Progenitor cell of endocrine pancreas (in vitro differentiated cells): ENCODE measurements at places on chromosomes 1 and 21. TPM values are rescaled to one million over a fixed set of nuclear protein-coding genes. Genes with fewer than 3 reads are reported as not detected.

The IPO13 gene
- total RNA-seq: 34.6 and 35.8 TPM in 2 replicates

The KCNE2 gene
- total RNA-seq: 0.55 and 0.58 TPM in 2 replicates

The HES3 gene
- not detected in 2 replicates for total RNA-seq

DNA sequence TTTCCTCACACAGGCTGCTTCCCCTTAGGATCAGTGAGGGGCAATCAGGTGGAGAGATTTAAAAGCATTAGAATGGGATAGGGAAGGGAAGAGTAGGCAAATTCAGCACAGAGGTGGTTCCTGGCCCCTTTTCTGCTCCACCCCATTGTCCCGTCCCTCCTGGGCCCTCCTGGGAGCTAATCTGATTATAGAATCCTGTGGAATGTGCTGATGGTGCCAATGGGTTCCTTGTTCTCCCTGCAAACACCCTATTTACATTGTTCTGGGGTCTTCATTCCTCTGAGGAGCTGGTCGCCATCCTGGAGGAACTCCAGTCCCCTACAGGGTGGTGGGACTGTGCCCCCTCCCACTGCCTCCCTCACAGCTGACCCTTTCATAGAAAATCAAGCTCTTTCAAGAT, 34.4 kb upstream of the LRP8 start:
- DNase-seq: no peak
- H3K27me3 ChIP-seq: peaks cover 12% of the 10 kb centered on the region
- no peak overlapping the region for H3K27ac ChIP-seq
- H3K36me3 ChIP-seq: no peaks in the 10 kb centered on the region

DNA sequence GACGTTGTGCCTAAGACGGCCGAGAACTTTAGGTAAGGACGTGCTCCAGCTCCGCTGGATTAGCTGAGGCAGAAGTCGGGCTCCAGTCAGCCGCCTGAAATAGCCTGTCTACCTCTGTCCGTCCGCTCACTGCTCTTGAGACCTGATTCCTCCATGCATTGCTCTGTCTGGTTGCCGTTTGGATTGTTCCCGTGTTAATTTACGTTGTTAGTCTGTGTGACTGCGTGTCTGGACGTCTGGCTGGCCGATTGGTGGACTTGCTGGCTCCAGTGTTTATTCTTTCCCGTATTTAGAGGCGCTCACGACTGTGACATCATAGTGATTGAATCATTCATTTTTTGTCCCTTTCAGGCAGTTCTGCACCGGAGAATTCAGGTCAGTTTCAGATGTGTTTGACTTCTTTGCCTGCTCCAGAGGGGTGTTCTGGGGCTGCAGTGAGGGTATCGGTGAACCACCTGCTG, 684 bp downstream of the PPIH start:
- no peak for DNase-seq
- no peaks in the 10 kb centered on the region for H3K27me3 ChIP-seq
- H3K27ac ChIP-seq: peak overlapping the region; percentile 80
- peaks cover 9% of the 10 kb centered on the region for H3K36me3 ChIP-seq
- H3K4me1 ChIP-seq: peaks cover 12% of the 10 kb centered on the region

DNA sequence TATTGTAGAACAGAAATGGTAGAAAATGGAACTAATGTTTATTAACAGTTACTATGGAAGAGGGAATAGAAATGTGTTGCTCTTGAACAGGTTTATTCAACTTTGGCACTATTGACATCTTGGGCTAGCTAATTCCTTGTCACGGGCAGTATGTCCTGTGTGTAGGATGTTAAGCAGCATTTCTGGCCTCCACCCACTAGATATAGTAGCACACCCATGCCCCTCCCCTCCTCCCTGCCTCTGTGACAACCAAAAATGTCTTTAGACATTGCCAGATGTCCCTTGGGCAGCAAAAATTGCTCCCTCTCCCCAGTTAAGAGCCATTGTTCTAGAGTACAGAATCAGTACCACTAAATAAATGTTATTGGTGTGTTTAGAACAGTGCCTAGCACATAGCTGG, 91.4 kb upstream of the TPTE start:
- H3K4me1 ChIP-seq: no peaks in the 10 kb centered on the region
- H3K36me3 ChIP-seq: peaks cover 1% of the 10 kb centered on the region
- H3K27ac ChIP-seq: no peak overlapping the region
- H3K4me3 ChIP-seq: no peak overlapping the region
- no peak for DNase-seq

- DNase-seq: no peak
- H3K27me3 ChIP-seq: peaks cover 2% of the 10 kb centered on the region
- no peak overlapping the region for H3K4me3 ChIP-seq
Measured at GRCh38 chr21:41602531-41602930, 94.6 kb upstream of the TMPRSS2 start.

- DNase-seq: no peak
- H3K36me3 ChIP-seq: no peaks in the 10 kb centered on the region
- H3K4me1 ChIP-seq: peaks cover 2% of the 10 kb centered on the region
- no peaks in the 10 kb centered on the region for H3K27me3 ChIP-seq
Measured at GRCh38 chr1:242432491-242433095, 91.9 kb downstream of the PLD5 start.

GRCh38 chr1:92211166-92211565, 6.5 kb upstream of the C1orf146 start:
- no peak overlapping the region for H3K4me3 ChIP-seq
- no peak for DNase-seq
- H3K27ac ChIP-seq: no peak overlapping the region
- H3K27me3 ChIP-seq: no peaks in the 10 kb centered on the region

DNA sequence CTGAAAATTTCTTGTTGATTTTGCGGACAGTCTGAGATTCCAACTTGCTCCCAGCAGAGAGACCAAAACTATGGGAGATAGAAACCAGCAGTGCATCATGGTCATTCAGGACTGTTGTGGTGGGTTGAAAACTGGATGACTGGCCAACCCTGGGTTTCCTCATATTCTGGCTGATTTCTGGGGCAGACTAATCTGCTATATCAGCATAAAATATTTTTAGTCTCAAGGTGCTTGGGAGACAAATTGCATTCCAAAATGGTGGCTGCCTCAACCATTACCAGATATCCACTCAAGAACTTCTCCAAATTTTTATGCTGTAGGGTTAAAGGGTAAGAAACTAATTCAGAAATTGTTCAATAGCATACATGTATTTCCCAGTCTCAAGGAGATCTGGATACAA, 434.0 kb downstream of the BRINP3 start:
- H3K4me1 ChIP-seq: no peaks in the 10 kb centered on the region
- H3K4me3 ChIP-seq: no peak overlapping the region
- no peaks in the 10 kb centered on the region for H3K27me3 ChIP-seq
- no peak overlapping the region for H3K27ac ChIP-seq
- no peak for DNase-seq
